ENCODE measurements at places on chromosomes 2 and 18.

DNA sequence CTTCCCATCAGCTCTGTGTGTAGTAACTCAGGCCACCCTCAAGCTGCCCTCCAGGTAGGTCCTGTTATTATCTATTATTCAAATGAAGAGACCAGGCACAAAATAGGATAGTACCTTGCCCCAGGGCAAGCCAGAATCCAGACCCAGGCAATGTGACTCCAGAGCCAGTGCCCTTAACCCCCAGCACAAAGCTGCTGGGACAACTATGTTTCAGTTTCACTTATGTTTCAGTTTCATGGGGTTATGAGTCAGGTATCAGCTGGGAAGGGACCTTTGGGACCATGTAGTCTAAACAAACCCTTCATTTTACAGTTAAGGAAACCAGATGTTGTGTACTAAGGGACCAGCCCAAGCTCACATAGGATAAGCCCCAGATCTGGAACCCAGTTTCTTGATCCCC, 10.0 kb downstream of the HK2 start:
- DNase-seq = no peak

- no peak for DNase-seq
Measured at GRCh38 chr18:46842583-46842982, 74.7 kb downstream of the PIAS2 start.

GRCh38 chr2:122670897-122671296, 915.4 kb downstream of the TSN start:
- DNase-seq = no peak

DNA sequence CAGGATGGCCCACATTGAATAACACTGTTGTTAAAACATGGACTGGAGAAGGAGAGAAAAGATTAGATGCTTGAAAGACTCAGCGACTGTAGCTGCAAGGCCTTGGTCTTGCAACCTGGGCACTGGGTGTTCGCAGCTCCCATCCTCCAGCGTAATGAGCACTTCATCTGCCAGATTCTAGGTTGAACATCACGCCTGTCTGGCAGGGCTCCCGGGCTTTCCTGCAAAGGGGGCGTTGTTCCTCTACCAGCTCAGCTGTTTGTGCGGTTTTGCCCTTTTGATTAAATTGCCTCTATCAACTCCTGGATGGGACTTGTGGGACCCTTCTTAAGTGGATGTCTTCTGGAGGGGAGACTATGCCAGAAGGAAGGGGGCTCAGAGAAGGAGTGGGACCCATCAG, 215.4 kb downstream of the KLHL29 start:
- DNase-seq = no peak

DNA sequence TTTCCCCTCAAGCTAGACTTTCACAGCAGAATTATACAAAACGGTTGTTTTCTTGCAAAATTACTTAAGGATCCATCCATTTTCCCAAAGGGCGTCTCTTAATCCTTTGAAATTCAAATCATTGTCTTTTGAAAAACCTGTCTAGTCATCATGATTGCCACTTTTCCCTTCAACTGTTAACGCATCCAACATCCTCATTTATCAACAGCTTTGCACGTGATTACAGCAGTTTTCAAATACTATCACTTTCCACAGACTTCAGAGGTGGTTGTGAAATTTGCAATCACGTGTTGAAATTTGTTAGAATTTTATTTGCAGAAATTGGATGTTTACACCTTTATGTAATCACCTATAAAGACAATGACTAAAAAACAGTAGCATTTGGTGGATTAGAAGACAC, 304.4 kb upstream of the SLC39A10 start:
- no peak for DNase-seq

- no peak for DNase-seq
Measured at GRCh38 chr2:199814101-199814816, 36.7 kb downstream of the FTCDNL1 start.

- no peak for DNase-seq
Measured at GRCh38 chr2:166230024-166230723, 102.4 kb upstream of the SCN1A start.

DNA sequence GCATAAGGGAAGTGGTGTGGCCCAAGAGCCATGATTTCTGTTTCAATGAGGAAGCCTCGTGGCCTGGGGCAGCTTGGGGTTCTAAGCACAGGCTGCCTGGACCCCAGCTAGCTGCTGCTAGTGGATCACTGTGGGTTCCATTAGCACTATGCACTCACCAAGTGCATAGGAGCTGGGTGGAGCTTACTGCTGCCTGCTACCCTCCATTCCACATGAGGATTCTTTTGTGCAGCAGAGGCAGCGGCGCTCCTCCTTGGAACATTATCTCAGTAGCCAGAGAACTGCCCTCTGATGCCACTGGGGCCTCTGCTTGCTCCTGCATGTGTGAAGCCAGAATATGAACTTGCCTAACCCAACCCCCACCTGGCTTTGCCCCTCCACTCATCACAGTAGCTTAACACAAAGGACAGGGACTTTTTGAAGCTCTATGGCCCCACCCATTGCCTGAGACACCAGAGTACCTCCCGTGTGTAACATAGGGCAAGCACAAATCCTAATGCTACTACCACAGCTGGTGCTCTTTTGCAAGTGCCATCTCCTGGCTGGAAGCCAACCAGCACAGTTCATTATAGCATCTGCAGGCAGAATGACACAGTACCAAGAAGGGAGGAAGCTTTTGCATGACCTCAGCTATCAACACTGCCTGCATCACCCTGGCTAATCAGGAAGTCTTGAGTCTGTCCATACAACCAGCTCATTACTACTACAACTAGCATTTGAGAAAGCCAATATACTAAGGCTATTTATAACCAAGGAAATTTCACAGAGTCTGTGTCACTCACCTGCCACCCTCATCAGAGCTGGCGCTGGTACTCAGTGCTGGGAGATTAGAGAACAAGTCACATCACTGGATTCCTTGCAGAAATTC, 297.0 kb upstream of the GULP1 start:
- DNase-seq = no peak

Measured in SW 1271 (cell line).